ENCODE measurements at places on chromosomes 2 and 18. TPM values are rescaled to one million over a fixed set of nuclear protein-coding genes. Genes with fewer than 3 reads are reported as not detected.

DNA sequence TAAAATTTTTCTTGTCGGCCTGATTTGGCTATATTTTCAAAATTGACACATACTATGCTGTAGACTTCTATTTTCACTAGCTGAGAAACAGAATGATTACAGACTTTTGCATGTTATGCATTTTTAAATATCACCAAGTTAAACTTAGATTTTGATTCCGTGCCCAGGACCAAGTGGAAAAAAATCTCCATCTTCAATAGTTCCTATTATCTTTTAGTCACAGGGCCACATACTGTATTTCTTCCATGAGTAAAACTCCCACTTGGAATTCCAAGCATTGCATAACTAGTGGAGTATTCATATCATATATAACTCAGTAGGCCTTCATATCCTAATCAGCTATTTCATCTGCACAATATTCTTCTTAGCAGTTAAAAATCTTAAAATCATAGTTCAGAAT, 470.9 kb downstream of the ARHGAP15 start:
- no peak for DNase-seq

- DNase-seq = no peak
Observed at GRCh38 chr18:12840382-12840781, 43.7 kb downstream of the PTPN2 start.

- no peak for DNase-seq
Observed at GRCh38 chr2:204583773-204584172, 38.5 kb downstream of the PARD3B start.

- DNase-seq = no peak
Observed at GRCh38 chr2:69890881-69891280, 2.9 kb upstream of the SNRNP27 start.

- DNase-seq = no peak
Observed at GRCh38 chr2:151251012-151251411, 10.7 kb downstream of the RBM43 start.

GRCh38 chr18:78526923-78527711, 452.5 kb upstream of the SALL3 start:
- DNase-seq = no peak

DNA sequence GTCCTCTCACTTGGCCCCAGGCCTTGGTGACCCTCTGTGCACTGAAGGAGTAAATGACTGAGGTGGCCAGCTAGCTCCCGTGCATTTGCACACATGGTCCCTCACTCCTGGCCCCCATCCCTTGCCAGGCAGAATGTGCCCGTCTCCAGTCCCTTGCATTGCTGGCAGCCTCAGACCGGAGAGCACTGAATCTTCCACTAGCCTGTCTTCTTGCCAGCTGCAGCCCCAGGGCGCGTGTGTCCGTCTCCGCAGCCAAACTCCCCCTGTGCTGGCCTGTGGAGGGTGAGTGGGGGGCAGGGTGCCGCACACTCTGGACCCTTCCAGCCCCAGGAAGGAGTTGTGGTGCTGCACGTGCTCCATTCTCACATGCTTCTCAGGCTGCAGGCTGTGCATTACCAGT, 35.9 kb downstream of the INPP4A start:
- no peak for DNase-seq

GRCh38 chr2:189673661-189674373, 653 bp upstream of the ANKAR start:
- DNase-seq = no peak

CYP27A1 gene
- 17.4 TPM for total RNA-seq

SLC40A1 gene
- total RNA-seq = 39.1 TPM

LYPD1 gene
- total RNA-seq = 0.35 TPM

MARS2 gene
- total RNA-seq = 11.0 TPM

All from left cardiac atrium (tissue), 4 donors.